Stimulated activated CD4-positive, alpha-beta T cell treated with anti-CD3 and anti-CD28 coated beads, Interleukin-1b, Interleukin-23, amount 100 ng/mL, for 1 hour (primary cell): ENCODE measurements at places on chromosomes 1 and 21.

GRCh38 chr1:207084232-207084631 lies 4.4 kb upstream of the C4BPB start:
- no peak for DNase-seq

DNA sequence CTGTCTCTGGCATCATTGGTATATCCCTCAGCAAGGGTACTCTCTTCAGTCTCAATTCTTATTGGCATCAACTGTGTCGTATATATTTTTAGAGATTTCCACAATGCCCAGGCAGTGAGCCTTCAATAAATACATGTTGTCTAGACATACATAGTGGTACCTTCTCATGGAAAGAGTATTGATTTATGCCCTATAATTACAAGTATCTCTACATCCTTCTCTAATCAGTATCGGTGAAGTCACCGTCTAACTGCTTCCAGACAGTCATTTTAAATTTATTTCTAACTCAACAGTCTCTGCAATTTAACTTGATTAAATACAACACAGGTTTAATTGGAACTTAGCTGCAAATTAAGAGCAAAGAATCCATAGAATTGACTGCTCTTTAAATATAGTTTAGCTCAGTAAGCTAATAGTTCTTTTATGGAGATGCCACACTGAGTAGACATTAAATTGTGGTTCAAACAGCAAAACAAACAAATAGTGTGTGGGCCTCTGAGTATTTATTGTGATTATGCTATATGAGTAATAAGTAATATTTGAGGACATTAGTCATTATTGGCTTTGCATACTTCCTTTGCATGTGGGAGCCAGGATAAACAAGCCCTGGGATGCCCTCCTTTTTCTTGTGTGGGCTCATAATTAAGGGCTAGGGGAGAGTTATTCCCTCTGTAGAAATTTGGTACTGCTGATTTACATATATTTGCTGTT lies 126.9 kb upstream of the DUSP10 start:
- DNase-seq, result no peak

DNA sequence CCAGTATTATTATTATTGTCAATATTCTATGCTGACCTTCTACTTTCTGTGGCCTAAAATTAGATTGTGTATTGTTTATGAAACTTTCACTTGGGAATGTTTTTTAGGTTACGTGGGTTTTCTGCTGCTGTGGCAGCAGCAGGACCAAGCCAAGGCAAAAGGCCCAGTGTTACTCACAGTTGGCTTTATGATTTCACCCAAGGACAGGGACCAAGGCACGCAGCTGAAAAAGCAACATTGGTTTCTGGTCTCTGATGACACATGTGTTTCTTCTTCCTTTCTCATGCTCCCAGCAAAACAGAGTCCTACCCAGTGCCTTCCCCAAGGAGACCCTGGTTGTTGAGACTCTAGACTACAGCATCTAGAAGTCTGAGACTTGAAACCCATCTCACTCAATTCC lies 413.7 kb downstream of the SETD4 start:
- no peak for DNase-seq

- no peak for DNase-seq
These were observed 8.3 kb downstream of the CITED4 start for GRCh38 chr1:40853885-40854170.

GRCh38 chr1:113515498-113515897 lies 125.2 kb downstream of the MAGI3 start:
- DNase-seq, result no peak

DNA sequence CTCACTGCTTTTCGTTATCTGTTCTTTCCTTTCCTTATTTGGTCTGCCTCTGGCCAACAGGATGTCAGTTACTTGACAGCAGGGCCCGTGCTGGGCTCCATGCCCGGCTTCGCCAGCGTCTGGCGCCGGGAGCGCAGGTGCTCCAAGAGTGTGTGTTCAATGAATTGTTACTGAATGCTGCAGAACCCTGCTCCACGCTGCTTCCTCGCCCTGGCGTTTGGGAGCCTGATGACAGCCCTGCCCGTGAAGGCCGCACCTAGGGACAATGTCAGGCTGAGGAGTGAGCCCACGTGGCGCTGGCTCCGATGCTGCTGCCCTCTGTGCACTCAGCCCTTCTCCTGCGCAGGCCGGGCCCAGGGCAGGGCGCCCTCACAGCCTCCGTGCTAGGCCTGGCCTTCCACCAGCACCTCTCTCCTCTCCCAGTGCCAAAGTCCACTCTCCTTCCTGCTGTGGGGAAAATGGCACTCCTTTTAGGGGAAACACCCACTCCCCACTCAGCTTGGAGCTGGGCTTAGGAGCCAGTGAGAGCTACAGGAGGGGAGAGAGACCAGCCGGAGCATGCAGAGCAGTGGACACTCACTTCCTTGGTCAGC lies 51.4 kb downstream of the ACBD3 start:
- no peak for DNase-seq

DNA sequence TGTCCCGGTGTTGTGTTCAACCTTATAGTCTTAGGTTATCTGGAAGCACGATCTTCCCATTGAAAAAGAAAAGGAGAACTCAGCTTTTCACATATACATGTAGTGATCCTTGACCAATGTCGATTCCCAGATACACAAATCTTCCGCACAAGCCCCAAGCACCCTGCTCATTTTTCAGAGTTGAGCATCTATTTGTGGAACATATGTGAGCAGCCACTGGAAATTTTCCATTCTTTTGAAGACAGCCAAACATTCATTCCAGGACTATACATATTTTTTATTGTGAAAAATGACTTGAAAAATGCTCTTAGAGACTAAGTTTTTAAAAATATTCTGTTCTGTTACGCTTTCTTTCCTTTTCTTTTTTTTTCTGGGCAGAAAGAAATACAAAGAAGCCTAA lies 371.9 kb downstream of the RGS7 start:
- no peak for DNase-seq
